ENCODE measurements at places on chromosomes 16 and 17.

- DNase-seq, result no peak
These were observed 43.2 kb downstream of the RNF213 start for GRCh38 chr17:80303824-80304223.

DNA sequence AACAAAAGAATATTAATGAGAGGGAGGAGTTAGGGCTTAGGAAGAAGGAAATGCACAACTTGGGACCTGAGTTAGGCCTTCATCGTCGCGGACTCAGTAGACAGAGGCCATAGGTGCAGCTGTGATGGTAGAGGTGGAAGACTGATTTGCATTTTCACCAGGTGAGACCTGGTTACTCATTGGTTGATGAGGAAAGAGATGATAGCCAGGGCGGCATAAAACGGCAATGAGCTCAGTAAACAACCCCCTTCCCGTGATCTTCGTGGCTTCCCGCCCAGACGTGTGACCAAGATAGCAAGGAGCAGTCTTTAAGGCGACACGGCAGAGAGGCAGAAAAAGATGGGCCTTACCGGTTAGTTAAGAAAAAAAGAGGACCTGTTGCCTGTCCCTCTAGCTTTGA lies at the start of gene TMC5:
Gene TMC5, plus strand, starts transcription at position 244 of the 400 bp plus-strand sequence. CDS start 22,156 bp downstream, outside the sequence.
- no peak for DNase-seq

GRCh38 chr16:4646773-4647643 lies 22.4 kb downstream of the MGRN1 start:
- no peak for DNase-seq

DNA sequence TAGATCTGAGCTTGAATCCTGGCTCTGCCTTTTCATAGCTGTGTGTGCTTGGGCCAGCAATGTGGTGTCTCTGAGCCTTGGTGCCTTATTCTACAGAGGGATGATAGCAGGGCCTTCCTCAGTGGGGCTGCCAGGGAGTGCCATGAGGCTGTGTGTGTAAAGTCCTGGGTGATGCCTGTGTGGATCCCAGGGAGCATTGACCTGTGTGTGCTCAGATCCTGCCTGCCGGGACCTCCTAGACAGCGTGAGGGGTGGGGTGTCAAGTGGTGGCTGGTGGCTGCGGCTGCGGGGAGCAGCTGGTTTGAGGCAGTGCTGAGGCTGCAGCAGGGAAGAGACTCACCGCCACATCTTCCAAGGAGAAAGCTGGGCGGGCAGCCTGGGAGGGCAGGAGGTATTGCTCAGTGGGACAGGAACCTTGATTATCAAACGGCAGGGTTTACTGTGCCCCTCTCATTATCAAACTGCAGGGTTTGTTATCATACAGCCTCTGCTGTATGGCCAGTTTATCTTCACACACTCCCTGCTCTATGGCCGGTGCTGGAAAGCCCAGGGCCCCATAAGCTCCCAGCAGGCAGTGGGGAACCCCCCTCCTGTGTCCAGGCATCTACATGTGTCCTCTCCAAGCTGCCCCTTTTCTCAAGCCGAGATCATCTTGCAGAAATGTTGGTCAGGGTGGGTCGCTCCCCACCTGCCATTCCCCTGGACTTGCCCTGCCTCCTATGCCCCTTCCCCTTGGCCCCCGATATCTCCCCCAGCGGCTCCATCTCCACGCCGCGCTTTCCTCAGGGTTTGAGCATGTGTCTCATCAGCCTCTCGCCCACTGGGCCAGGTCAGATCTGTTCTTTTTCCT lies 3.1 kb upstream of the ADCY7 start:
- DNase-seq, result no peak

- no peak for DNase-seq
These were observed 11.9 kb downstream of the KCNJ12 start for GRCh38 chr17:21388066-21388465.

DNA sequence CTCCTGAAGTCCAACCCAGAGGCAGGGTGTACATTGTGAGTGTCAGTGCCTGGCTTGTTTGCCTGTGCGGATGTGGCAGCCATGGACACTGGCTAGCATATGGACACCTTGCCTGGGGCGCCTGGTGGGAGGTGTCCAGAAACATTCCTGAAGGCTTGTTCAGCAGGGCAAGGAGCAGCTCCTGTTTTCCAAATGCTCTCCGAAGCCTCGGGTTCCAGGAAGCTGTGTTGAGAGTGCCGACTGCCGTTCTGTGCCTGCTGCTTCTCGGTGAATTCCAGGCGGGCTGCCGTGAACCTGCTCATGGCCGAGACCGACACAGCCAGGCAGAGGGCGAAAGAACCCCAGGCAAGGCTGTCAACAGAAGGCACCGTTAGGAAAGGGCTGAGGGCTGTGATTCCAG lies 10.9 kb upstream of the DHRS7C start:
- no peak for DNase-seq

- no peak for DNase-seq
These were observed 25.1 kb downstream of the NT5M start for GRCh38 chr17:17328251-17328650.

DNA sequence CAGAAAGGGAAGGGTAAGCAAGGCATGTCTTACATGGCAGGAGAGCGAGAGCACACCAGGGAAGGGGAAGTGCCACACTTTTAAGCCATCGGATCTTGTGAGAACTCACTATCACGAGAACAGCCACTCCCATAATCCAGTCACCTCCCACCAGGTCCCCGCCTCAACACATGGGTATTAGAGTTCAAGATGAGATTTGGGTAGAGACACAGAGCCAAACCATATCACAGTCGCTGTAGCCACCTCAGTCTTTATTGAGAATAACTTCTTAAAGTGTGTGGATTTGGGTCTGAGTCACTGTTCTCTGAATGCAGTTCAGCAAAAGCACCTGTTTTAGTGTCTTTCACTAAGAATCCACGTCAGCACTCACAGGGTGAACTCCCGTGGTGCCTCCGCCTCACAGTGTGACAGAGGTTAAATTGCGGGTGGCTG lies 195.2 kb upstream of the CHMP6 start:
- no peak for DNase-seq

- DNase-seq, result no peak
These were observed 4.3 kb downstream of the TBL3 start for GRCh38 chr16:1976216-1976520.

DNA sequence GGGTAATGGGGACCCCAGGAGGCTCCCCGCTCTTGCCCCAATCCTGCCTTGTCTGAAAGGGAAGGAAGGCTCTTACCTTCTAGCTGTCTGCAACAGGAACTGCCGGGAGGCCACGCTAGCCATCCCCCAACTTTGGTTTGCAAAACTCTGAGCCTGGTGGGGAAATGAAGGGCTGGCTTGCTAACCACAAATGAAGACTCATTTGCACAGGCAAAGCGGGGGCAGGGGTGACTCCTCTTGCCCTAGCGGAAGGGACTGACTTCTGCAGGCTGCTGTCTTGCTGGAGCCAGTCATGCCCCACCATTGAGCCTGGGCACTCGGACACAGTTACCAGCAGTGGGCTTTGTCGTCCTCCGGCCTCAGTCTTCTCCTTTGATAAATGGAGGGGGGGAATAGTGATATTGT lies 52.6 kb downstream of the PLCG2 start:
- DNase-seq, result peak; percentile 97

GRCh38 chr16:11160676-11161115 lies 95.3 kb downstream of the SOCS1 start:
- DNase-seq, result no peak

GRCh38 chr16:19378511-19378910 lies 39.2 kb upstream of the TMC5 start:
- DNase-seq, result no peak

- no peak for DNase-seq
These were observed 711.7 kb upstream of the SOX9 start for GRCh38 chr17:71409137-71409536.

DNA sequence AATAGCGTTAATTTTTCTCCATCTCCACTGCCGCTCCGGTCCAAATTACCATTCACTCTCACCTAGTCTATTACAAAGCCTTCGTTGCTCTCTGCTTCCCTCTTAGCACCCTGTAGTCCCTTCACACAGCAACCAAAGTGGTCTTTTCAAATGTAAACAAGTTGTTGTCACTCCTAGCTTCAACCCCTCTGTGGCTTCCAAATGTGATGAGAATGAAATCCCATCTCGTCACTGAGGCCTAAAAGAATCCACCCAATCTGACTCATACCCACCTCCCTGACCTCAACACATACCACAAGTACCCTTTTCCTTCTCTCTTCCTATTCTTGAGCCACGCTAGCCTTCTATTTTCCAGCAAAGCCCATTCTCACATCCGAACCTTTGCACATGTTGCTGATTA lies 2.2 kb upstream of the PELP1 start:
- no peak for DNase-seq

GRCh38 chr17:39194985-39195524 lies 2.4 kb downstream of the CACNB1 start:
- no peak for DNase-seq

DNA sequence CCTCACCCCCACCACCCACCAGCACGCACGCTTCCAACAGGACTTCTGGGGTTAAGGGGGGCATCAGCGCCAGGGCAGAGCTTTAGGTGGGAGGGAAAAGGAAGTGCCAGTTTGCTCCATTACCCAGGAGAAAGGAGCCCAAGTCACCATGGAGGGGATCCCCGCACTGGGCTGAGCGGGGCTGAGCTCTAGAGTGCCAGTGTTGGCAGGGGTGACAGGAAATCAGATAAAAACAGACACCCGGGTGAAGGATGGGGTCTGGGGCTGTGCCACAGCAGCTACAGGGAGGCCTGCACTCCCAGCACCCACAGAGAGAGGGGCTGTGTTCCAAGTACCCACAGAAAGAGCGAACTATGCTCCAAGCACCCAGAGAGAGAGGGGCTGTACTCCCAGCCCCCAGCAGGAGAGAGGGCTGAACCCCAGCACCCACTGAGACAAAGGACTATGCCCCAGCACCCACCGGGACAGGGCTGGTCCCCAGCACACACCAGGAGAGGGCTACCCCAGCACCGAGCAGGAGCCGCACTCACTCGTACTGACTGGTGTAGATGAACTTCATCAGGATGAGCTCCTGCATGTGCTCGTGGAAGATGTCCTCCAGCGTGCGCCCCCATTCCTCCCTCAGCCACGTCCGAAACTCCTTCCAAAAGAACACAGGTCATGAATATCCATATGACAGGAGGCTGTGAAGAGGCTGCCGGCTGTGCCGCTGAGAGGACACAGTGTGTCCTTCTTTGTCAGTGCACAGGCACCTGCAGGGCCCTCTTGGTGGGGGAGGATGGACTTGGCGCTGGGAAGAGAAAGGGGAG lies 18.6 kb upstream of the C16orf95 start:
- DNase-seq, result no peak

- DNase-seq, result no peak
These were observed 11.8 kb downstream of the LASP1 start for GRCh38 chr17:38881600-38882191.

DNA sequence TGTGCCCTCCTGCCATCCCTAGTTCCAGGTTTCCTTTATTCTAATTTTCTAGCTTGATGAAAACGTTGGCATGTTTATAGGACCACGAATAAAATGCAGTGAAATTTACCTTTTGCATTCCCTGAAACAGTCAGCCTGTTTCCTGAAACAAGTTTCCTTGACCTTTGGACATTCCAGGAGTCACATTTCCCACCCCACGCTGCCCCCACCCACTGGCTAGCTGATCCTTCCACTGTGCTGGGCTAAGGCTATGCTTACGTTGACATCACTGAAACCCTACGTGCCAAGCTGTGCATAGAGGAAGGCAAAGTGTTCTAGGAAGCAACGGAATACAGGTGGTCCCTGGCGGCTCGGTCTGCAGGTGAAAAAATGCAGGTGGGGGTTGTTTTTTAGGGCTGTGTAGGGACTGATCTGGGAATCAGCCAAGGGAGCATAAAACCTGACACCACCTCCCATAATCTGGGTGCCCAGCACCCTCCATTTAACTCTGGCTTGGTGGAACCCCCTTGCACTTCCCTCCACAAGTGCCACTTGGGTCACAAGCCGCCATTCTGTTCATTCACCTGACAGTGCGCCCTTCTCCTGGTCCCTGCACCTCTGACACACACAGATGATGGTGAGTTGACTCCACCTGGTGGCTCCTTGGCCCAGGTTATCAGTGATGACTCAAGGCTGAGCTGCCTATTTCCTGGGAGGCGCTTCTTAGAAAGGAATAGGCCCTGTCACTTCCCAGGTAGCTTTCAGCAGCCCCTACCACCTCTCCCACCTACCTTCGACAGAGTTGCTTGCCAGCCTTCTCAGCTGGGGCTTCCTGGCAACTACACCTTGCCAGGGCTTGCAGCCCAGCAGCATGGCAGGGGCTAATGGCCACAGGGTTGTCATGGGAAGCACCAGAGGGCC lies 83.7 kb downstream of the N4BP1 start:
- DNase-seq, result no peak

- DNase-seq, result no peak
These were observed 692 bp upstream of the SOCS1 start for GRCh38 chr16:11256661-11257130.

- no peak for DNase-seq
These were observed 59.6 kb upstream of the CIBAR2 start for GRCh38 chr16:85171759-85172454.

DNA sequence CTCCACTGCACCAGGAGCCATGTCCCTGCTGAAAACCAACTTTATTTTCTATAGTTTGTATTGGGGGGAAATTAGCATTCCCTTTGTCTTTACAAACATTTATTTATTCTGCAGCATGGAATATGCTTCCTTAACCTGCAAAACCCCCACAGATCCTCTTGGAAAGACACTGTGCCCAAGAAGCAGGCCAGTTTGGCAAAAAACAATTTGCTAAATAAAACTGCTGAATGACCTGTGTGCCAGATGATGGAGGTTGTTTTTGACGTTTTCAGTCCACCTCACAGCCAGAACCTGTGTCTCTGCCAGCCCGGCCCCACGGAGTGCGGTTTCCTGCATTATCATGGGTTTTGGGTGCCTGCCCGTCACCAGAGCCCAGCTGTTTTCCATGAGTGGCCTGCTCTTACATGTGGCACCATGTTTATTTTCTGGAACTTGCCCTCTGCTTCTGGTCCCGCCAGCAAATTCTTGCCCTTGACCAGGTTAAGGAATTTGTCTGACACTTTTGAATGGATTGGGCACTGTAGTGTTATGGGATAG lies 26.4 kb downstream of the ORC6 start:
- DNase-seq, result no peak

- no peak for DNase-seq
These were observed 15.3 kb downstream of the CYTH1 start for GRCh38 chr17:78766743-78767294.

DNA sequence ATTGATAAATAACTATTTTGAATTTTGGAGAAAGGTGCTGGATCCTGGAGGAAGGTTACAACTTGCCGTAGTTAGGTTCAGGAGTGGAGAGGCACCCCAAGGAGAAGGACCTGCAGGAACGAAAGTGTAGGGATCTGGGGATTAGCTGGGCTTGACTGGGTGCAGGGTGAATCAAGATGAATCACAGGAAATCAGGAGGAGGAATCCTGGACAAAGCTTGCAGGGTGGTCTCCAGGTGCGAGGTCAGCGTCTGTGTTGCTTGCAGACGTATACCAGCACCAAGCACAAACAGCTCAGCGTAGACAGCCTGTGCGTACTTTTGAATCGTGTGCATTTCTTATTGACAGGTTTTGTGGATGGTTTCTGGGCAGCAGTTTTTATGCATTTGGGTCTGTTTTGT lies 144.3 kb downstream of the MSI2 start:
- no peak for DNase-seq

- DNase-seq, result no peak
These were observed 28.7 kb downstream of the CDK5RAP3 start for GRCh38 chr17:47999582-47999981.
